ENCODE measurements at places on chromosomes 3 and 15. TPM values are rescaled to one million over a fixed set of nuclear protein-coding genes. Genes with fewer than 3 reads are reported as not detected.
A peak's percentile ranks its signal among the peaks of the same experiment; 100 is the strongest.

The HYKK gene
- total RNA-seq: 5.5 TPM

DNA sequence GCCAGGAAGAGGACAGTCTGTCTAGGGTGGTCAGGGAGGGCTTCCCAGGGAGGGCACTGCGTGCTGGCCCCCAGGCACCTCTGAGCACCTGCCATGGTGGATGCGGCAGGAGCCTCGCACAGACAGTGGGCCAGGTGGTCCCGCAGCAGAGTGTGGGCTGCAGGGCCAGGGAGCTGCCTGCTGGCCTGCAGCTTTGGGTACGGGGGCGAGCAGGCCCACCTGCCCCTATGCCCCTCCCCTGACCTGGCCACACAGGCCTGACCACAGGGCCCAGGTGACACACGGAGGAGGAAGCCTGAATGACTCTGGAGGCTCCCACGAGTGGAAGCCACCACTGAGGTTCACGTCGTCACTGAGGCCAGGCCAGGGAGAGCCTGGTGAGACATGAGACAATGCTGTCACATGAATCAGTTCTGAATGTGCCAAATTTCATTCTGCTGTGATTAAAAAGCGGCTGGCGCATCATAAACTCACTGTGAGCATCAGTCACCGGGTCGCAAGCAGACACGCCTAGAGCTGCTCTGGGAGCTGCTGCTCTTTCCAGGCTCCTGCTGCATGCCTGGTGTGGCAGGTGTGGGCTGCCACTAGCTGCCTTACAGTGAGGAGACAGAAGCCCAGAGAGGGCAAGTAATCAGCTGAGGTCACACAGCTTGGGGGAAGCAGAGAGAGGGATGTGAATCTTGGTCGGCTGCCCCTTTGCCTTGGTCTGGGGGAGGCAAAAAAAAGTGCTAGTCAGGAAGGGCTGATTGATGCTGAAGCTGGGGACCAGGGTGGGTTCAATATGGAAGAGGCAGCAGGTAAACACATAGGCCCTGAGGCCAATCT lies 39.5 kb upstream of the IQSEC1 start:
- no peak for DNase-seq

DNA sequence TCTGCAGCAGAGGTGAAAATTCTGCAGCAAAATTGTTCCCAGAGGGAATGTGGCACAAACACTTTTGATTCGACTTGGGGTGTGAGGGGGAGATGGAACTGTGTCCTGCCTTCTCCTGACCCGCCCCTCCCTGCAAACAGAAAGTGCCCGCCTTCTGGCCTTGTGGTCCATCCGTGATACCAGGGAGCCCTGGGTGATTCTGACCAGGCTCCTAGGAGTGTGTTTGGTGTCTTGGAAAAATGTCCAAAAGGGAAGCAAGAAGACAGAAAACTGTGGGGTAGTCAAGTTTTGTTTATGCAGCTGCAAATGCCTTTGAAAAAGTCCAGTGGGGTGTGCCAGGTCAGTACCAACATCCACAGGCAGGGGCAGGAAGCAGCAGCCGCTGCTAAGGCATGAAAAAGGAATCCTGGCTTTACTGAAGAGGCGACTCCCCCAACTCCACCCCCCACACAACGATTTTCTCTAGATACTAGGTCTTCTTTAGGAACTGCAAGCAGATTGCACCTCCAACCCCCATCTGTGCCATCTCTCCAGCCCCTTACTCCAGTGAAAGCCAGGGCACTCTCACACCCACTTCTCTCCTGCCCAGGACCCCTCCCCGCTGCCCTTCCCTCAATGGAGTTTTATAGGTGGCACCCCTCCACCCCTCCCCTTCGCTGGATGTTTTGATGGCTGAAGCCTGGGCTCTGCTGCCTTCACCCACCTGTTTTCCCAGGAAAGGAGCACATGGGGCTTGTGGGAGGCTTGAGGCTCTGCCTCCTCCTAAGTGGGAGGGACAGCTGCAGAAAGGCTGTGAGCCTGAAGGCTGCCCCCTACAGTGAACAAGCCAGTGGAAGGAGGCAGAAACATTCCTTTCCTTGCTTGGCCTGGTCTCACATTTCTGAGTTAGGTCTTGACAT lies 82.4 kb upstream of the HERC1 start:
- no peak for DNase-seq

DNA sequence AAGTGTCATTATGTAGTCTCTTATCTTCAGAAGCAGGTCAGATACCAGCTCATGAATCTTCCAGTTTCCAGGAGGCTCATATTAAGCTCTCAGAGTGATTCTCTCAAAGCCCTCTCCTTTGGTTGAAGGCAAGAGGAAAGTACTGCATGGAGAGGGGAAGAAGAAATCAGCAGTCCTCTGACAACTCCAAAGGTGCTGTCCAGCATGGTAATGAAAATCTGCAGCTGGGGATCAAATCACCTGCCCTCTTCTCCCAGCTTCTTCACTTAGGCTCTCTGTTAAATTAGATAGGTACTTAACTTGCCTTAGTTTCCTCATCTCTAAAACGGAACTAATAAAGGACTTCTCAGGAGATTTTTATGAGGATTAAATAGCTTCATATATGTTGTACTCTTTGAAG lies 738.8 kb upstream of the GOLIM4 start:
- no peak for DNase-seq

- DNase-seq: no peak
Measured at GRCh38 chr3:52625041-52625440, 60.7 kb downstream of the PBRM1 start.

- DNase-seq: no peak
Measured at GRCh38 chr3:100053951-100054620, 60.2 kb downstream of the FILIP1L start.

- no peak for DNase-seq
Measured at GRCh38 chr15:100642213-100642949, 40.0 kb downstream of the ASB7 start.

DNA sequence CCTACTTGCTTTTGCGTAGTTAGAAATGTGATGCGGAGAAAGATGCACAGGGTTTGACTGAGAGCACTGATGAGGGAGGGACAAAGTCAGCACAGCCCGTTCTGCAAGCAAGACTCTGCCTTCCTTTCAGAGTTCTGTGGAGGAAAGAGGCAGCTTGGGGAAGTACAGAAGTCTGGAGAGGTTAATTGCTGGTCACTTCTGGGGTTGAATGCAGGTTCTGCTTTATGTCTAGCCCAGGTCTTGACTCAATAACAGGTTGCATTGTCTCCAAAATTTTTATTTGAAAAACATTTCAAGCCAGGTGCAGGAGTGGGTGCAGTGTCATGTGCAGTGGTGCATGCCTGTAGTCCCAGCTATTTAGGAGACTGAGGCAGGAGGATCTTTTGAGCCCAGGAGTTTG lies 461.7 kb downstream of the NR2F2 start:
- DNase-seq: no peak

DNA sequence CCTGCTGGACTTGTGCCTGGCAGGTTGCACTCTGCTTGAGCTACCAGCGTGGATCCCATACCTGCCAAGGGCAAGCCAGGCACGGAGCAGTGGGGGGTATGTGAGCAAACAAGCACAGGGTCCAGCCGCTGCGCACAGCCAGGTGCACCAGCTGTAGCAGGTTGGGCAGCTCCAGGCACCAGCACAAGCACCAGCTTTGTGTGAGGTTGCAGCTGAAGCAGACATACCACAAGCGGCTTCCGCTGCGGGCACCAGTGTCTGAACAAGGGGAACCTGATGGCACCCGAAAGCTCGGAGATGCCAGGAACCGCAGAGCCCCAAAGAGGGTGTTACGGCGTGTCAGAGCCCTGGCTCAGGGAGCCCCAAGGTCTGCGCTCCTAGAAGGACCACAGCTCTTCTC lies 472.7 kb upstream of the ARL6 start:
- no peak for DNase-seq

DNA sequence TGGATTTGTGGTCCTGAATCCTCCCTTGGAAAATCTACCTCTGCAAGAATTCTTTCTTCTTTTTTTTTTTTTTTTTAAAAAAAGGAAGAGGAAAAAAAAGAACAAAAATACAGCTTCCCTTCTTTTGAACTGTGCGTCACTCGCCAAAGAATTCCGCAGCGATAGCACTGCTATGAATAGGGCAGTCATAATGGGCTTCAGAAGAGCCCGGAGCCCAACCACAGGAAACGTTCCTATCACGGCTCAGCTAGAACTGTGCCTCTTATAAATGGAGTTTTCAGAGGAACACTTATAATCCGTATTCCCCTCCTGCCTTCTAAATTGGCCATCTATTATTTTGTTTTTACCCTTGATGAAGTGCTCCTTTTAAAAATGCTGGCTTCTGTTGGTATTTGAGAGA lies 227.7 kb downstream of the ADAMTS17 start:
- peak; percentile 87 for DNase-seq

DNA sequence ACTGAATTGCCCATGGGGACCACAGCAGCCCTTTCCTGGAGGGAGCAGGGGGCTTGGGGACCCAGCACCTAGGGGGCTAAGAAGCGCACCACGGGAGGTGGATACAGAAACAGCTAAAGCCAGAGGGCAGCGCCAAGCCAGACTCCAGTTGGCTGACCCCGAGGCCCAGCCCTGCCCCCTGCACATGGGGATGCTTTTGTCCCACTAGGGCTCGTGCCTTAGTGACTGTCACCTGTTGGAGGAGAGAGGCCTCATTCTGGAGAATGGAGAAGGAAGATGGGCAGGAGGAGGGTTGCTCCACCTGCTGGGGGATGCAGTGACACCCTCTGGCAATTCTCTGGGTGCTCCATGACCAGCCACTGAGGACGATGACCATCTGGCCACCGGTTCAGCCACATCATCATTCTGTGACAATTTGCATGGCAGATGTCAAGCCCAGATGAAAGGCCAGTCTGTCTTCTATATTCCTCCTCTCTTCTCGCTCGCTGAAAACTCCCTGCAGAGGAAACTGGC lies 167.8 kb upstream of the TLE3 start:
- no peak for DNase-seq

DNA sequence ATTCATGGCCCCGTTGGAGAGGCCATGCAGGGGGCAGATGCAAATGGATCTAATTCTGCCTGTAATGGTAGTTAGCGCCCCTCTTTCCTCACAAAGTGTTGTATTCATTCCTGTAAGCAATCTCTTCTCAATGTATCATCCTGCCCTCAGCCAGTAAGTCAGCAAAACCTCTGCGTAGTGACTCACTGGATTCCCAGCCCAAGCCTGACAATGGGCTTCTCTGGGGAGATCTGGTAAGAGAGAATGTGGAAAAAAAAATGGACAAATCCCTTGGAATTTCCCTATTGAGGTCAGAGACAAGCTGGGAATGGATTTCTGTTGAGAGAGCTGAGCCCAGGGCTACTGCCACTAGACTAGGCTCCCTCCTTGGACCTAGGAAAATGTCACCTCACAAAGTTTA lies 25.4 kb downstream of the ADPGK start:
- no peak for DNase-seq

GRCh38 chr15:27070841-27071240 lies 99.9 kb downstream of the GABRG3 start:
- DNase-seq: no peak

DNA sequence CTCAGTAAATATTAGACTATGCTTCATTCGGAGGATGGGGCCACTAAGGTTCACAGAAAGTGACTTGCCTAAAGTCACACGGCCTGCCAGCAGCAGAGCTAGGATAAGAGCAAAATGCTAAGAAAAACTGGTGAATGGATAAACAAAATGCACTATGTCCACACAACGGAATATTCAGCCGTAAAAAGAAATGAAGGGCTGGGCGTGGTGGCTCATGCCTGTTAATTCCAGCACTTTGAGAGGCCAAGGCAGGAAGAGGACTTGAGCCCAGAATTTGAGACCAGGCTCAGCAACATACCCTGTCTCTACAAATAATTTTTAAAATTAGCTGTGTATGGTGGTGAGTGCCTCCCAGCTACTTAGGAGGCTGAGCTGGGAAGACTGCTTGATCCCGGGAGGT lies 7.7 kb downstream of the TKT start:
- no peak for DNase-seq

DNA sequence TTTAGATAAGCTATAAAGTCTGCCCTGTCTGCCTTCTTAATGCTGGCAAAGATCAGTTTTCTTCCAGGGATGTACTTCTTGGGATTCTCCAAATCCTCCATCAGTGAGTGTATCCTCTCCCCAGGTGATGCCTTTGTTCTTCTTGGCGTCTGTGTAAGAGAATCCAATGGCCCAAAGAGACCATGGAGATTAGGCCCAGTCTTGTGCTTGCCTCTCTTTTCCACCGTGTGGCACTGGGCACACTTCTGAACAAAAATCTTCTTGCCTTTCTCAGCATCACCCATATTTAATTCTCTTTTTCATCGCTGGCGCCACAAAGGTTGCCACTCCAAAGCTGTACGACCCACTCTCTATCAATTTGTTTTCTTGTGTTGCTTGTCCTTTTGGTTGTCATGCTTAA lies 32.2 kb upstream of the TAMM41 start:
- no peak for DNase-seq

The AVEN gene
- 16.7 TPM for total RNA-seq

DNA sequence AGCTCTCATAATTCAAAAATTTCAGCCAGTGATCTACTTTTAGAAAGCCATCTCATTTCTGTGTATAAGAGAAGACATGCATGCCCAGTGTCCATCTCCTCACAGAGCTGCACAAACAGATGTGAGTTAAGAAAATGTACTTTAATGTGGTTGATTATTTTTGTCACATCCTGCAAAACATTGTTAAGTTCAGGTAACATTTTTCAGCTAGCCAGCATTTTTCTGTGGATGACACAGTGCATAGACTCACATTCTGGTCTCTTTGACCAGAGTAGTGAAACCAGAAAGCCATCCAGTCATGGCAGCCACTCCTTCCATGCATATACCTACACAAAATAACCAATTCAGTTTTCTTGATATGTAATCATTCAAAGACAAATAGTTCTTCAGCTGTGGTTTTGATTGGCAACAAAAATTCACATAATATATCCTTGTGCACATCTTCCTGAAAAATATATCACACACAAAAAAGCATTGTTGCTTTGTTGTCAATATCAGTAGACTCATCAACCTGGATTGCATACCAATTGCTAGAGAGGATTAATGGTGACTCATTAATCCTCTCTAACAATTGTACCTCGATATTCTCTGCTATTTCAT lies 2.1 kb upstream of the PLSCR1 start:
- no peak for DNase-seq

DNA sequence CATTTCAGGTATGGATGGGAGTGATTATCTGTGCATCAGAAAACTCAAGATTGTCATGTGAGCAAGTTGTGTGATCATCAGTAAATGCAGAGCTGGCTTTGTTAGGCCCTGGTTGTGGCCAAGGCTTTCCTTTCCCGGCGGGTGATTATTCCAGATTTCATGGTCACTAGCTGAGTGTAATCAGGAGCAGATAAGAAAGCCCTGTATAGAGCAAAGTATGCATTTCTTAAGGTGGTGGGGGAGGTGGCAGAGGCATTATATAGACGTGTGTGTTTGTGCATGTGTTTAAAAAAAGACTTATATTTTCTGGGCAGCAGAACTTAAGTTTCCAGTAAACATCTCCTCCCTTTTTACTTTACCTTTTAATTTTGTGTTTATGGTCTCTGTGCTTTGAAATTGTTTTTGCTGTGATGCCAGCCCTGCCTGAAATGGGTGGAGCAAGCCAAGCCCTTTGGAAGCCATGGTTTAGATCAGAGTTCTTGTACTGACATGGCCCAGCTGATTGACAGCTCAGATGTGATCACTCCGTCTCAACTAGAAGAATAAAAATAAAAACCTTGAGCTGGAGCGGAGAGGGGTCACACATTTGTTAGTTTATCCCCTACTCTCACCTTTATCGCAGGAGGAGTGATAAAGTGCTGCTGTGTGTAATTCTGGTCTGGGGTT lies 22.2 kb downstream of the SMAD3 start:
- DNase-seq: no peak

All from left cardiac atrium (tissue), 4 donors.